Activated T-cell treated with anti-CD3 and anti-CD28 coated beads for 1 hour (primary cell): ENCODE measurements at places on chromosomes 6 and 20.

DNA sequence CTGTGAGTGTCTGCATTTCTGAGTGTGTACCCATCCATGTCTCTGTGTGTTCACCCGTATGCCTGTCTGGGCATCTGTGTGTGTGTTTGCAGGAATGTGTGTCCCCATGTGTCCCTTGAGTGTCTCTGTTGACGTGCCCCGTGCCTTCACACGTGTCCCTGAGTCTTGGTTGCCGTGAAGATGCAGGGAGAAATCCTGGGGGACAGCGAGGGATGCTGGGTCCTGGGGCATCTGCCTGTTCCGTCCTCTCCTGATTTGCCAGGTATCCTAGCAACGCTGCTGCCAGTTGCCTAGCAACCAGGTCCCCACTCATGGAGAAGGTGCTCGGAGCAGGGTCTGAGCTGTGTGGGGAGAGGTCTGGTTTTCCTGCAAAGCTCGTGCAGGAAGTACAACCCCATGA lies 6.0 kb upstream of the LKAAEAR1 start:
- no peak for DNase-seq

GRCh38 chr6:16594849-16595248 lies 166.4 kb downstream of the ATXN1 start:
- DNase-seq = no peak

DNA sequence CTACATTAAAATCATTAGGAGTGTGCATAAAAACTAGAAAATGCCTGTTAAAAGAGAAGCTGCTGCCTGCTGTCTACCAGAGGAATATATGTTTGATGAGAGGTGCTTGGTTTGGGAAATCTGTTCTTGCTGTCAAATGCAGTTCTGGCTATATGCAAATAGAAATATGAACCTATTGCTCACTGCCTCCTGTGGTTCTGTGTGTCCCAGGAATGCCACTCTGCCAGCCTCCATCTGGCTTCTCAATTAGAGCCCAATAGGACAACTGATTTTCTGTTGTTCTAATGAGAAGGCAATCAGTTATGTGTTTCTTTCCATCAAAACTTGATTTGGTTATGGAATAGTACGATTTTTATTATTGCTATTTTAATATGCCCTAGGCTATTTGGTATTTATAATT lies 759.7 kb downstream of the HDGFL1 start:
- no peak for DNase-seq

DNA sequence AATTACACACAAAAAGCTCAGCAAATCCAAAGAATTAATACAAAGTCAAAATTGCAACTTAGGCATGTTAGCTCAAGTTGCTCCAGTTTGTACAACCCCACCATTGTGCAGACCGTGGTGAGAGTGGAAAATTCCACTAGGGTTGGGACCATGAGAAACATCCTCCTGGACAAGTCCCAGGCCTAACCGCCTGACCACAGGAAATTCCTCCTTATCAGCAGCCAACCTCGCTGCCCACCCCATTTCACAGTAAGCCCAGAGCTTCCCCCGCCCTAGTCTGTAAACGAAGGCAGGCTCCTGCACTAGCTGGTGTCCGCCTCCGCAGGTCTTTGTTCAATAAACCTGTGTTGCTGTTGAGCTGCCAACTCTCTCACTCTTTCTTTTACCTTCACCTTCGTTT lies 1023.3 kb downstream of the EYS start:
- no peak for DNase-seq

DNA sequence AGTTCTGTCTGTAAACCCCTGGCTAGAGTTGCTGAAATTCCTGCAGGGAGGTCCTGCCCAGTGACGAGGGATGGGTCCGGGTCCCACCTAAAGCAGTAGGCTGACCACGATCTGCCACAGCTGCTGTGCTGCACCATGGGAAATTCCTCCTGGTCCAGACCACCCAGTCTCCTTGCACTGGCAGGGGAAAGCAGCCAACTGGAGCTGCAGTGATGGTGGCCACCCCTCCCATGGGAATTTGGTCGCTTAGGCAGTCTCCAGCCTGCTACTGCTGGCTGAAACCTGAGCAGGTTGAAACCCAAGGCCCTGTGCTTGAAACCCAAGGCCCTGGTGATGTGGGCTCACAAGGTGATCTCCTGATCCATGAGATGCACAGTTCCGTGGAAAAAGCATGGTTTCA lies 23.9 kb upstream of the MOXD1 start:
- no peak for DNase-seq

DNA sequence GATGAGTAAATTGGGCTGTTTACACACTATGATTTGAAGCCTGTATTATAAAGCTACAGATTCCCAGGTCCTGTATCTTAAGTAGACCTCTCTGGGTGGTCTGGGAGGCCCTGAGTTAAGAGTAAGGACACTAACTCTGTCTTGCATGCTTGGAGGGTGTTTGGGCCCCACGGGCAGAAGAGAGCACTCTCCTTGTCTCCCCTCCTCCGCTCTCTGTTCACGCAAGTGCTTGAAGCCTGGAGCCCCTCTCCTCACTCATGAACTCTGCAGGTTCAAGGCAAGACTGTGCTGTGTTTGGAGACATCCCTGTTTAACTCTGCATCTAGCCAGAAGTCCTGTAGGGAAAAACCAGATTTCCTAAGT lies 154.0 kb downstream of the ZDHHC14 start:
- DNase-seq = no peak

- no peak for DNase-seq
Measured at GRCh38 chr6:89282749-89283148, 32.4 kb downstream of the GABRR2 start.

DNA sequence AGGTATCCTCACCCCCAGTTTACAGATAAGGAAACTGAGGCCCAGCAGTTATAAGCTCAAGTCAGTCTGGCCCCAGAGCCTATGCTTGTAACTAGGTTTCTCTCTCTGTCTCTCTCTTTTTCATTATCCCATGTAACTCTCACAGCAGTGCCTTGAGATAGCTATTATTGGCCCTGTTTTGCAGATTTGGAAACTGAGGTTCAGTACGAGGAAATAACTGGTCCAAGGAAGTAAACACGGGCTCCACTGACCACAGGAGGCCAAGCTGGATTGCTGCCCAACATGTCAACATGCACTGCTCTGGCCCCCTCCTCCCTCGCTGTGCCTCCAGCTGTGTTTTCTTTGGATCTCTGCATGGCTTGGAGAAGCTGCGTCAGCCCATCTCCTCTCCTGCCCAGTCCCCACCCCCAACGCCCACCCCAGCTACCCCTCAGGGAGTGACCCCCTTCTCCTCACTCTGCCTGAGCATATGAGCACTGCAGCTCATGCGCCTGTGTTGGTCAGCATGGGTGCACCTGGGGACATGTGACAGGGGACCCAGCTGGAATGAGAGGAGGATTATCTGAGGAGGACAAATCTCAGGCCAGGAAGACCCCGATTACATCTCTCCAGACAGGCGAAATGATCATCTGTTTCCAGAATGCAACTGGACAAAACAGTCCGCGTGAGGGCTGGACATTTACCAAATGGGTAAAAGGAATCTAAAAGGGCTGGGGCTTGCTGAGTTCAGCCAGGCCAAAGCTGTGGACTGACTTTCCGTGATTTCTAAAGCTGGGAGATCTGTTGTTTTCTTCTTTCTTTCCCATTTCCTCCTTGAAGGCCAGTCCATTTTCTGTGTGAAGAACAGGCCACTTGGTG lies 7.8 kb upstream of the PLTP start:
- DNase-seq = no peak

- no peak for DNase-seq
Measured at GRCh38 chr6:2547355-2547754, 203.4 kb downstream of the MYLK4 start.

- no peak for DNase-seq
Measured at GRCh38 chr20:4867051-4867450, 134.3 kb downstream of the SLC23A2 start.

GRCh38 chr6:69867639-69867976 lies 1.3 kb downstream of the COL19A1 start:
- no peak for DNase-seq
